ENCODE measurements at places on chromosomes 16 and 17.

- DNase-seq: no peak
Measured at GRCh38 chr16:49127103-49127502, 154.5 kb downstream of the CBLN1 start.

GRCh38 chr17:73420897-73421296 lies 109.1 kb upstream of the CDC42EP4 start:
- no peak for DNase-seq

- no peak for DNase-seq
Measured at GRCh38 chr17:80251966-80252365, 8.7 kb upstream of the RNF213 start.

GRCh38 chr17:33896263-33896662 lies 358.8 kb upstream of the CCL2 start:
- no peak for DNase-seq

DNA sequence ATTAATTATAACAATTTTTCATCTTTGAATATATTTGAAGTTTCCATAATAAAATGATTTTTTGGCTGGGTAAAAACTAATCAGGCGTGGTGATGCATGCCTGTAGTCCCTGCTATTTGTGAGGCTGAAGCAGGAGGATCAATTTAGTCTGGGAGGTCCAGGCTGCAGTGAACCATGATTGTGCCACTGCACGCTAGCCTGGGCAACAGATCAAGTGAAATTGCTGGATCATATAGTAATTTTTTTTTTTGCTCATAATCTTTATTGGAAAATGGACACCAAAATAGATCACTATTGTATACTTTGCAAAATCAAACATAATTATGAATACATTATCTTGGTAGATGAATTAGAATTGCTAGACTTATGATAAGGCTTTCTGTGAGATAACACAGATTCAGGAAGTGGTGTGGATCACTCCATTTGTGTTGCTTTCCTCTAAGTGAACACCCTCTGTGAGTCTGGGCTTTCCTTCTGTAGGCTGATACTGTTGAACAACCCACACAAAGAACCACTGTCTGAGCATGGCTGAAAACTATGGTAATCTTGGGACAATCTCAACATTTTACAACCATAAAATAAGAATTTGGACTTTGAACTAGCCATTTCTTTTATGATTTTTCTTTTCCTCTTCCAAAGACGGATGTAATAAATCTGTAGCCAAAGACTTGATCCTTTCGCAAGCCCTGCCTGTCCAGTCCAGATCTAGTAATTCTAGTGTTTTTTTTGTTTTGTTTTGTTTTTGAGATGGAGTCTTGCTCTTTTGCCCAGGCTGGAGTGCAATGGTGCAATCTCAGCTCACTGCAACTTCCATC lies 5.6 kb upstream of the ST3GAL2 start:
- no peak for DNase-seq

GRCh38 chr16:71258372-71258771 lies 27.9 kb upstream of the HYDIN start:
- no peak for DNase-seq

DNA sequence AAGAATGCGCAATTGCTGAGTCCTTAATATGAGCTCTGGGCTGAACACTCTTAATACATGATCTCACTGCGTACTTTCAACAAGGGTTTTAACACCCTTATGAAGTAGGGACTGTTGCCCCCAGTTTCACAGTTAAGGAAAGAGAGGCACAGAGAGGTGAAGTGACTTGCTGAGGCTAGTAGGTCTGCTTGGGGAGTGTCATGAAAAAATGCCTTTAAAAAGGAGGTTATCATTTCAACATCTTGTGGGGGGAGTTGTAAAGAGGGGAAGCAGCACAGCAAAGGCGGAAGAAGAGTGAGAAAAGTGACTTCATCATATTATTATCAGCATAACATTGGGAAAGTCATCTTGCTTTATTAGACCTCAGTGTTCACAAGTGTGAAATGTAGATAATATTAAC lies 2.1 kb downstream of the CCL4L2 start:
- no peak for DNase-seq

GRCh38 chr16:13084331-13084730 lies 182.9 kb downstream of the SHISA9 start:
- DNase-seq: no peak

- DNase-seq: no peak
Measured at GRCh38 chr17:4596636-4597380, 12.5 kb downstream of the SMTNL2 start.

- no peak for DNase-seq
Measured at GRCh38 chr16:53541326-53541725, 38.3 kb upstream of the AKTIP start.

DNA sequence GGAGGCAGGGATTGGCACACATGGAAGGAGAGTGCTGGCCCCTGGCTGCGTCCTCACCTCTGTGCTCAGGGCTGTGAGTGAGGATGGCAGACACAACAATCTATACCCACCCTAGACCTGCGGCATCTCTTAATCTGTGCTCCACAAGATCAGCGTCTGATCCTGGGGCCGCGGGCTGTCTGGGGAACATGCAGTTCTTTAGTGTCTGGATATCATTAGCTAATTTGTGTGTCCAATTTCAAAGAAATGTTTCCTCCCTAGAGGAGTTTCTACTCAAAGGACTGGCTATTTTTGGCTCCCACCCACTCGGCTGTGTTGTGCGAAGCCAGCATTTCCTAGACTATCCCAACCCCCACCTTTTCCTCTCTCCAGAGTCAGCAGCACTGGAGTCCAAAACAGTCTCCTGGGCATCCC lies 93.8 kb downstream of the GRIN2A start:
- DNase-seq: no peak

GRCh38 chr17:66964930-66965800 lies 658 bp downstream of the CACNG4 start:
- no peak for DNase-seq

DNA sequence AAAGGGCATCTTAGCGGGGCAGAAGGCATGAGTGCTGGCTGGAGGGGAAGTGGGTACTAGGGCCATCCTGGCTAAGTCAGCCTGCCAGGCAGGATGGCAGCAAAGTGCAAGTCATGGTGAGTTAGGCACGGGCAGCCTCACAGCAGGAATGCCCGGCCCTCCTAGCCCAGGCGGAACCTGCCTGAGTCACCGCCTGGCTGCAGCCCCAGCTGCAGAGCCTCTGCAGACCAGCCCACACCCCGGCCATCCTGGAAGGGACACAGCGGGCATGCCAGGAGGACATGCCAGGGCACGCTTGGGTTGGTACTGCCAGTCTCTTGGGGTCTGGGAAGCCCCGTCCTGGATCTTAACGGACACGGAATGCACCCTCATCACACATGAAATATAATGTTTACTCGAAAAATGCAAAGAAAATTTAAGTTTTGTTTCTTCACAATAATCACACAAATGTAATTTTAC lies 5.0 kb upstream of the ALDH3A1 start:
- no peak for DNase-seq

- no peak for DNase-seq
Measured at GRCh38 chr17:17041018-17041521, 1.2 kb upstream of the MPRIP start.

DNA sequence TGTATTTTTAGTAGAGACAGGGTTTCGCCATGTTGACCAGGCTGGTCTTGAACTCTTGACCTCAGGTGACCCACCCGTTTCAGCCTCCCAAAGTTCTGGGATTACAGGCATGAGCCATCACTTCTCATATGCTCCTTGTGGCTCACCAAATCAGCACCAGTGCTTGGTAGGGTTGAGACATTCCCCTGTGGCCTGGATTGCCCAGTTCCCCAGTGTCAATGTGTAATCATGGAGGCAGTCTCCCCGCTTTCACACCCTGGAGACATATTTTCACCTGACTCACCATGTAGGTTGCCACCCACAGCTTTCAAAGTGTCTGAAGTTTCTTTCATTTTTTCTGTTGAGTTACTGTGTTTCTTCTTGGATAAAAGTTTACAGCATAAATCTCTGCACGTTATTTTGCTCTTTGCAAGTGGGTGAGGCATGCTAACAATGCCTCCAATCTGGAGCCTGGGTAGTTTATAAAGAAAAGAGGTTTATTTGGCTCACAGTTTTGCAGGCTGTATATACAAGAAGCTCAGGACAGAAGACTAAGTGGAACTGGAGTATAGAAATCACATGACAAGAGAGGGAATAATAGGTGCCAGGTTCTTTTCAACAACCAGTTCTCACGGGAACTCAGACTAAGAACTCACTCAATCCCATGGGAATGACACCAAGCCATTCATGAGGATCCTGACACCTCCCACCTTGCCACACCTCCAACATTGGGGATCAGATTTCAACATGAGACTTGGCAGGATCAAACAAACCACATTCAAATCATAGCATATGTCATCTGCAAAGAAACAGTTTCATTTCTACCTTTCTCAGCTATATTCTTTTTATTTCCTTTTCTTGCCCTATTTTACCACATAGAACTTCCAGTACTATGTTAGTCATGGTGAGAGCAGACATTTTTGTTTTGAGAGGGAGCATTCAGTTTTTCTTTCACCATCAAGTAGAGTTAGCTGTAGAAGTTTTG lies 113.2 kb downstream of the PHKB start:
- DNase-seq: no peak

DNA sequence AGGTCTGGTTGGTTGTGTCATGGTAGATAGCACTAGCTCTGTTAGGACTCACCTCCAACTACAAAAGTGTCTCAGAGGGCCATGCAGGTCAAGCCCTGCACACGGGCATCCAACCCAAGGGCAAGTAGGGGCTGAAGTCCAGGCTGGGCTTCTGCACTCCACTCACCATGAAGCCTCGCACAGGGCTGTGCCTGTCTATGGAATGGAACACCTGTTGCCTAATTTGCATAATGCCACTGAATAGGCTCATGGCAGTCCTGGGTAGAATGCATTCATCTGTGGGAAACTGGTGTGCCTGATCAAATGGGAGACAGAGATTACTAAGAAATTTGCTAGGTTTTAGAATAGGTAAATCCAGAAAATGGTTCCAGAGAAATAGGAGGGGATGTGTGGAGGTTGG lies 8.0 kb upstream of the AKAP1 start:
- no peak for DNase-seq

- peak; percentile 34 for DNase-seq
Measured at GRCh38 chr16:89093602-89094251, at the start of gene ACSF3. Gene ACSF3 (plus strand): TSS chr16:89093852. CDS start chr16:89100682, 6,830 bp downstream.

GRCh38 chr17:77405867-77406732 lies 265.3 kb downstream of the SEC14L1 start:
- no peak for DNase-seq

- DNase-seq: no peak
Measured at GRCh38 chr16:50246299-50247122, 19.8 kb upstream of the ADCY7 start.

DNA sequence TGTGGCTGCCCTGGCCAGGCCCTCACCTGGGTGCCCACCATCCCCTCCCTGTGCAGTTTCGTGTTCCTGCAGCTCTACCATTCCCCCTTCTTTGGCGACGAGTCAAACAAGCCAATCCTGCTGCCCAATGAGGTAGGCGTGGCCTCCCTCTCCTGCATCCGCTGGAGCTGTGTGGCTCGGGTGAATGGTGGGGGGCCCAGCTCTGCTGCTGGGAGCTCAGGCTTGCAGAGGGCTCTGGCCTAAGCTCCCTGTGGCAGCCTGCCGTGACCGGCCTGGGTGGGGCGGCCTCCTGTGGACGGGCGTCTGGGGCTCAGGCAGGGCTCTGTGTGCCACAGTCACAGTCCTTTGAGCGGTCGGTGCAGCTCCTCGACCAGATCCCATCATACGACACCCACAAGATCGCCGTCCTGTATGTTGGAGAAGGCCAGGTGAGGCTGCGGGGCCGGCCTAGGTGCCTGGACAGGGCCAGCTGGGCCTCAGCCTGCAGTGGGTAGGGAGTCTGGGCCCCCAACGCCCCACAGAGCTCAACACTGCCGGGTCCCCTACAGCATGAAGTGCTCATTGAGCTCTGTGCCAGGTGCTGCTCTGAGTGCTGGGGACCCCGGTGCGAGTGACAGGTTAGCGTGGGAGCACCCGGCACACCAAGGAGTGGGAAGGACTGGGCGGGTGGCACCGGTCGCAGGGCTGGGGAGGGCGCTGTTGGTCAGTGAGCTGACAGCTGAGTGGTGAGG lies 37.3 kb downstream of the TSC2 start:
- no peak for DNase-seq

DNA sequence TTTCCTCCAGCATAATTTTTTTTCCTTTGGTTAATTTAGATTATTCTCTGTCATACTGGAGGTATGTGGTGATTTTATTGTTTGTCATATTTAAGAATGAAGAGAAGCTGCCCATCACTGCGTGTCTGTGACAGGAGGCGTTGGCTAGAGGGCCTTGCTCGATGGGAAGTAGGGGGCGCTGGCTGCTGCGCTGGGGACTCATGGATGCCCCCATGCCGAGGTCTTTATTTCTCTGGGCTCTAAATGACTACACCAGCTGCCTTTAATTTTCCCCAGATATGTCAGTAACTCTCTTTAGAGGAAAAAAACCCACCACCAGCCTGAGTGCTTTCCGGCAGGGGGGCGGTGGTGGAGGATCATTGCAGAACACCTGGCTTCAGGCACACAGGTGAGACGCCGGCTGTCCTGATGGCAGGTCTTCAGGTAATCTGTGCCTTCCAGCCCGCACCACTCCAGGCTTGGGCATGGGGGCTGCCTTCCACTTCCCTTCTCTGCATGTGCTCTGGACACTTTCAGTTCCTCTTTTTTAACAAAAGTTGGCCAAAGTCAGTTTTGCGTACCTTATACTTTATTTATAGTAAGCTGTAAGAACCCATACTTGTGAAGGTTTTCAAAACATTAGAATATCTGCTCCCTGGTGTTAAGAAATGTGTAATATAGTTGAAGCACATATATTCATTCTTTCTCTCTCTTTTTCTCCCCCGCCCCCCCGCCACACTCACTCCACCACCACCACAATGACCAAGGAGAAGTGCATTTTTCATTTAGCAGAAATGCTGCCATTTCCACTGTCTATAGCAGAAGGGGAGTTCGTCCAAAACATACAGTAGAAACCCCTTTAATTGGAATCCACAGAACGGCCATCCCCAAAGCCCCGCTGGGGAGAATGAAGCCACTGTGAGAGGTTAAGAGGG lies 192.7 kb downstream of the RPTOR start:
- no peak for DNase-seq

- DNase-seq: no peak
Measured at GRCh38 chr17:3730881-3731429, 7.3 kb downstream of the HASPIN start.

DNA sequence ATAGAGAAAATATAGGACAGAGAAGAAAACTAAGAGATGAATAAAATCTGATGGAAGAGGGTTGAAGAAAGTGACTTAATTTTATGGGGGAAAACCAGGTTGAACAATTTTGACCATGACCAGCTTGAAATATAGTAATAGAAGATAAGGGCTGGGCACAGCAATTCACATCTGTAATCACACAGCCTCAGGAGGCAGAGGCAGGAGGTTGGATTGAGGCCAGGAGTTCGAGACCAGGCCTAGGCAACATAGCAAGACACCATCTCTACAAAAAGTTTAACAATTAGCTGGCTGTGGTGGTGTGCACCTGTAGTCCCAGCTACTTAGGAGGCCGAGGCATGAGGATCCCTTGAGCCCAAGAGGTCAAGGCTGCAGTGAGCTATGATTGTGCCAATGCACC lies 8.7 kb downstream of the MXRA7 start:
- no peak for DNase-seq

DNA sequence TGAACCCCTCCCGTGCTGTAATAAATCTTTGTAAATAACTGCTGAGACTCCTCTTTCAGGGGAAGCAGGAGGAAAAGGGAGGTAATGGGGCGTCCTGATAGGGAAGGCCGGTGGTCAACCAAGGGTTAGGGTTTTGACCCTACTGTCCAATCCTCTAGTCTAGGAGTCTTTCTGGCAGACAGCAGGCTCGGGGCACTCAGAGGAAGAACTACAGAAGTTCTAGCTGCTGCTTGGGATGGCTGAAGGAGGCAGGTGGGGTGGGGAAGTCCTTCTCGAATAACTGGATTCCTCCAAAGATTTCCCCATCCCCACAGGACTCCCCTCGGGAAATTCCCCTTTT lies 387 bp upstream of the STARD3 start:
- DNase-seq: no peak

GRCh38 chr17:29238133-29238850 lies 8.4 kb upstream of the CRYBA1 start:
- DNase-seq: no peak
